ENCODE measurements at places on chromosomes 7 and 10.

- DNase-seq: no peak
These were observed 239.2 kb downstream of the RNLS start for GRCh38 chr10:88343761-88344484.

- DNase-seq: peak; percentile 74
These were observed 2.5 kb upstream of the ACBD5 start for GRCh38 chr10:27242951-27243551.

DNA sequence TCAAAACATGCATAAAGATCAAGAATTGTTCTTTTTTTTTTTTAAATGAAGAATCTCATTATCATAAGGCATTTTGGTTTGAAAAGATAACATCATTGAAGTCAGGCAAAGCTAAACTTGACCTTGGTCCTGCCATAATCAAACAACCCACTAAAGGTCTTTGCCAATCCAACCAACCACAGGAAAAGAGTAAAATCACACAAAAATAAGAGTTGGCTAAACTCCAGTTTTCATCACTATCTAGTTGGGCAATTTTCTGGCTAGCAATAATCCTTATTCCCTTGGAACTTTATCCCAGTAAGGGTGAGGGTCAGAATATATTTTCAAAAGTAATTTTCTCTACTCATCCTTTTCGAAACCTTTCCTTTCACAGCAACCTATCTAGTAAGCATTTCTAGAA is 62.4 kb downstream of the HIBADH start:
- DNase-seq: no peak

DNA sequence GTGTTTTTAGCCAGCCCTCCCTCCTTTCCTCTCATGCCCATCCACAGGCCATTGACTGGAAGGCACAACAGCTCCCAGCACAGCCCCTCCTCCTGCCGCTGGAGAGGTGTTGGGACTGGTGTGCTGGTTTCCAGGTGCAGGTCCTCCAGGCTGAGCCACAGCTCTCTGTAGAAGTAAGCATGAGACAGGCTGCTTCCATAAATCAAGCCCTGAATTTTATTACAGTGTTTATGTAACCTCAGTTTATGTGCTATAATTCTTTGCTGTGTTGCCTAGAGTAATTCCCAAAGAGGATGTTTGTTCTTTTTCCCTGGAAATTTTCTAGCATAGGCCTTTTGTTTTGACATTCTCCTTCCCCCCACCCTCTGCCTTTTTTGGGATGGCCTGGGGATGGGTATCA is 445.8 kb downstream of the AUTS2 start:
- DNase-seq: no peak

GRCh38 chr7:8305104-8305503 is 43.1 kb upstream of the ICA1 start:
- no peak for DNase-seq

All from suppressor macrophage (primary cell).